ENCODE measurements at places on chromosomes 1 and 21. TPM values are rescaled to one million over a fixed set of nuclear protein-coding genes. Genes with fewer than 3 reads are reported as not detected.

The C4BPB gene
- total RNA-seq = 7.2 TPM

The DNASE2B gene
- total RNA-seq = not detected

The FNDC10 gene
- total RNA-seq = 3.1 TPM

The METTL25B gene
- 44.4 TPM for total RNA-seq

The FCRL1 gene
- not detected for total RNA-seq

The RNU1-2 gene
- total RNA-seq = 2,195 TPM

The DLGAP3 gene
- total RNA-seq = 0.35 TPM
